NCI-H1092 (cell line): ENCODE measurements at places on chromosomes 1 and 21.

- no peak for DNase-seq
Measured at GRCh38 chr1:92277105-92277723, 21.6 kb downstream of the GLMN start.

DNA sequence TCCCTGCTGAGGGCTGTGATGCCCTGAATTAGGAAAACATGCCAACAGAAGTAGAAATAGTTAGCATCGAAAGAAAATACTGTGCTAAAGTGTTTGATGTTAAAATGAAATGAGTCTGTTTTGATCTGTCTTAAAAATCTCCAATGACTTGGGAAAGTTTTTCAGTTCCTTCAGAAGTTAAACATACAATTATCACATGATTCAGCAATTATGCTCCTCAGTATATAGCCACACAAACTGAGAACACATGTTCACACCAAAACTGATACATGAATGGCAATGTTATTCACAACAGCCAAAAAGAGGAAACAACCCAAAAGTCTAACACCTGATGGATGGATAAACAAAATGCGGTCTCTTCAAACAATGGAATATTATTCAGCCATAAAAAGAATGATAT, 130.6 kb downstream of the PTPN14 start:
- no peak for DNase-seq

DNA sequence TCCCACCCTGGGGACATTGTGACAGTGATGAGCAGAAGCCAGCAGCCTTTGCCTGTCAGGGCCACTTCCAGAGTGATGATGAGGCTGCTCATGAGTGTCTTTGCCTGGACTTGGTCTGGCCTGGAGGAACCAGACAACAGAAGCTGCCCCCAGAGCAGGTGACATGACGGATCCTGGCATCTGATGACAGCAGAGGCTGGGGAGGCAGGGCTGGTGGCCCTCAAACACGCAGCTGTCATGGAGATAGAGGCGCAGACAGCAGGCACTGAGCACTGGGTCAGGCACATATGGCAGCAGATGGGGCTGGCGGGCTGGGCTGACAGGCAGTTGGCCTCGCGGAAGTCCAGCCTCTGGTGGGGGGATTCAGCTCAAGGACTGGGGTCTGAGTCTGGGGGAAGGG, 66.4 kb upstream of the STUM start:
- no peak for DNase-seq

GRCh38 chr1:60126723-60127122, 53.2 kb upstream of the C1orf87 start:
- DNase-seq = no peak

DNA sequence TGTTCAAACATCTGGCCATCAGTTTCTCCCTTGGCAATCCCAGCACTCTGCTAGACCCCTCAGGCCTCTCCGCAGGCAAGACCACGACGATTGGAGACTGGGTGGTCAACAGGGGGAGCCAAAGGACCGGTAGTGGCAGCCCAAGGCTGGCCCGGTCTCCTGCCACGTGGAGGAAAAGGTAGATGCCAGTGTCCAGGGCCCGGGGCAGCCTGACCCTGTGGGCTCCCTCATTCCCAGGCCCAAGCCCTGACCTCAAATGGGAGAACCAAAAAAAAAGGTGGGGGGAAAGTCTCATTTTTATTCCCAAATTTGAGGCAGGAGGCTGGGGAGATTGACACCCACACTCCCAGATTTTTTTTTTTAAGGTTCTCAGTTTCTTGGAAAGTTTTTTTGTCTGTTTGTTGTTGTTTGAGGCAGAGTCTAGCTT, 24.8 kb downstream of the S100A6 start:
- peak; percentile 73 for DNase-seq

DNA sequence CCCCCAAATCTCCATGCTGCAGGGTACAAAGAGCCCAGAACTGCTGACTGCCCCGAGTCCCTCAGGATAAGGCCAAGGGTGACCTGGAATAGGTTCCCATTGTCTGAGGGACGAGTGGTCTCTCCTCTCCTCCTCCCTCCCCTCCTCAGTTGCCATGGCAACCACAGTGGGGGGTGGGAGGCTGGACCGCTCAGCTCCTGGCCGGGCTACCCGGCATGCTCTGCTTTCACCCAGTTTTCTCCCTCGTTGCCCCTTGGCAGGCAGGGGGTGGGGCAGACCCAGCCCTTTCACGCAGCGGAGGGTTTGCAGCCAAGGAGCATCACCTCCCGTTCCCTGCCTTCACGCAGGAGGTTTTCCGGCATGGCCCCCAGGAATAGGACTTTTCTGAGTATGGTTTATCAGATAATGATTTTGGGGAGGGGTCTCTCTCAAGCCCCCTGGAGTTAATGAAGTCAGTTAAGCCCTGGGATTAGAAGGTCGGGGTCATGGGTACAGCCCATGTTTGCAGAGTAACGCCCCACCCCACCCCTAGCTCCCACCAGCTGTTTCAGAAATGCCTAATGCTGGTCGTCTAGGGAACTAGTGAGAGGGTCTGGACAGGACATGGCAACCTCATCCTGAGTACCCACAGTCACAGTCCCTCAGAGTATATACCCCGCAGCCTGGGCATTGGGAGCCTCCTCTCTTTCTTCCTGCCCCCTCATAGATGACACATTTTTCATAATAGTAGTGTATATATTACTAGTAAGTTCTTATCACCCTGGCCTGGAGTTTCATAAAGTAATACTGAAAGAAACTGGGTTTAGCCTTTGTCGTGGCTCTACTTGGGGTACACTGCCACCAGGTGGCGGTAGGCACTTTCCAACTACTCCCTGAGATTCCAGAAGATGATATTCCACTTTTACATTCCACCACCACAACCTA, 20.7 kb downstream of the C1QB start:
- peak; percentile 38 for DNase-seq

DNA sequence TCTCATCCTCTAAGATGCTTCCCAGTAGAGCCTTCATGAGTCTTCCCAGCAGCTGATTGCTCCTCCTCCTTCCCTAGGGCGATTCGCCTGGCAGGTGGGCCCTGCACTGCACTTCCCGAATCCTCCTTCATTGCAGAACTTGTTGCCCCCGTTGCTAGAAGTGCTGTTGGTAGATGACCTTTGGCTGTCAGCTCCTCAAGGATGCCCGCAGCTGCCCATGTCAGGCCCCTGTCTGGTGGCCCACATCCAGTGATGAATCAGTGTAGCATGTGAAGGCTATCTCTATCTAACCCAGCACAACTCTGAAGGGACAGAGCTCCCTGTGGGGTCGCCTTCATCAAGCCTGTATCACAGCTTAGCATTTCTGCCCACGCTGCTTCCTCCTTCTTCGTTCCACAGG, 52.1 kb upstream of the F3 start:
- DNase-seq = no peak

- DNase-seq = no peak
Measured at GRCh38 chr1:52473039-52473438, 68.6 kb downstream of the PRPF38A start.

DNA sequence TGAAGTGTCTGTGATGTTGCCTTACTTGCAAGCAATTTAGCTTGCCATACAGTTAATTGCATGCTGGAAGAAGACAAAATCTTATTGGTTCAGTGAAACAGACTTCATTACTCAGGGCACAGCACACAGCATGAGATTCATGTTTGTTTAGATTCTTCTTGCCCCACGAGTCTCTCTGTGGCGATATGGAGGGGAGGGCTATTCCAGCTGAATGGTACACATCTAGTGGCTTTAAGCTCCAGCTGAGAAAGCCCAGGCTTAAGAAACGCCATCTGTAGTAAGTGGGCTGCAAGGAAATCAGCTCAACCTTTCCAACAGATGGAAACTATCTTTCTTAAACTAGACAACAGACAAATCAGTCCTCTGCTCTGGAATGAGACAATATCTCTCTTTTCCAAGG, 1022.0 kb downstream of the NCAM2 start:
- no peak for DNase-seq

DNA sequence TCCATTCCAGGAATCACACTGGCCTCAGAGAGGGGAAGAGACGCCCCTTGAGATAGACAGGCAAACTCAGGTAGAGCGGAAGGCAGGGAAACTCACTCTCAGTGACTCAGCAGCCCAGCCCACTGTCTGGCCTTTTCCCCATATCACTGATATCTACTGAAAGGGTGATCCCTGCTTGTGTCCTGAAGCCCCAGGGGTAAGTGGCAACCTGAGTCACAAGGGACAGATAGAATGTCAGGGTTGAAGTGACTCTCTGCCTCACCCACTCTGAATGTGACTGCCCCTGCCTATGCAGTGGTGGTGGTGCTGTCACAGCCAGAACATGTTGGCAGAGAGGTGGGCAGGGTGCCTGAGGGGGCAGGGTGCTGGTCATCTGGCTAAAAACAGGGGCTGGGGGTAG, 157.5 kb upstream of the FGGY start:
- no peak for DNase-seq

- DNase-seq = no peak
Measured at GRCh38 chr1:61782771-61783170, 40.5 kb downstream of the PATJ start.

GRCh38 chr1:183219616-183220009, 33.5 kb downstream of the LAMC2 start:
- no peak for DNase-seq

DNA sequence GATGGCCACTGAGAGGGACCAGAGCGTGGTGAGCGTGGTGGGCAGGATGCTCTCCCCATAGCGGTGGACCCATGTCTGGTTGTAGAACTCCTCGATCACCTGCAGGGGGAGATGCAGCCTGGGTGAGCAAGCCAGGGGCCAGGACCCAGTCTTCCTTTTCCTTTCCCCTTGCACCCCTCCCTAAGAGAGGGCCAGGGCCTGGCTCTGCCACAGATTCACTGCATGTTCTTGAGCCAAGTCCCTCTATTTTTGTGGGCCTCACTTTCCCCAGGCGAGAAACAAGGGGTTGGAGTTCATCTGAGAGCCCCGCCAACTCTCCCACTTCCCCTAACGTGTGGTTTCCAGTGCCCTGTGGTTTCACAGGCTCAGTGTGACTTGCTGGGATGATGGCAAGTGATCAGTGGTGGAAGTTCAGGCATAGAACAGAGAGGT, 27.5 kb downstream of the SLC2A1 start:
- no peak for DNase-seq

- DNase-seq = no peak
Measured at GRCh38 chr1:168405906-168406549, 125.4 kb downstream of the TBX19 start.

- DNase-seq = no peak
Measured at GRCh38 chr1:35558374-35559316, 1.0 kb downstream of the NCDN start.

DNA sequence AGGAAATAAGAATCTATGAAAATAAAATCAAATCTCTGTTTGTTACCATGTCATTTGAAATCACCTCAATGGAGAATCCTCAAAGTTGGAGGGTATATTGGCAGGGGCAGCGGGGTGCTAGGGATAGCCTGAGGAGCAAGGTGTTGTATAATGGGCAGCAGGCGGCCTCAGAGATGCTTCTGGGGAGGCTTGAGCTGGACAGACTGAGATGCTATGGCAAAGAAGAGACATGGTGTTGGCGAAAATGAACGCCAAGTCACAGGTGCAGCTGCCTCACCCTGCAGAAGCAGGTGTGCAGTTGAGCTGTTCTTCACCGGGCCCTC, 3.1 kb upstream of the SLC1A7 start:
- DNase-seq = no peak

GRCh38 chr1:179807691-179808485, 64.8 kb downstream of the FAM163A start:
- DNase-seq = no peak

DNA sequence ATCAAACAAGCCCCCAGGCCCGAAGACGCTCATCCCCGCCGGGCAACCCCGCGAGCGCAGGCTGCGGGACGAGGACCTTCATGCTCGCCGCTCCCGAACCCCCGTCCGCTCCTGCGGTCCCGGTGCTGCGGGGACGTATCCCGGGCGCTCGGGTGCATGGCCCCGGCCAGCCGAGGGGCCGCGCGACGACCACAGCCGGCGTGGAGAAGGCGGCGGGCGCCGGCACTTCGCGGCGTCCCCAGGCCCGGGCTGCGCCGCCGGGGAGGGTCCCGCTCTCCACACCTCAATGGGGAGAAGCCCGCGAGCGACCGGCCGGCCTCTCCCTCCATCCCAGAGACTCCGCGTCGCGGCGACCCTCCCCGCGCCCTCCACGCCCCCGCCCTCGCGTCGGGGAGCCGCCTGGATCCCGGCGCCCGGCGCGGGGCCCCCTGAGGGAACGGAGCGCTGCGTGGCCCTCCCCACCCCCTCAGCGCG, 401 bp downstream of the ERRFI1 start:
- DNase-seq = no peak

DNA sequence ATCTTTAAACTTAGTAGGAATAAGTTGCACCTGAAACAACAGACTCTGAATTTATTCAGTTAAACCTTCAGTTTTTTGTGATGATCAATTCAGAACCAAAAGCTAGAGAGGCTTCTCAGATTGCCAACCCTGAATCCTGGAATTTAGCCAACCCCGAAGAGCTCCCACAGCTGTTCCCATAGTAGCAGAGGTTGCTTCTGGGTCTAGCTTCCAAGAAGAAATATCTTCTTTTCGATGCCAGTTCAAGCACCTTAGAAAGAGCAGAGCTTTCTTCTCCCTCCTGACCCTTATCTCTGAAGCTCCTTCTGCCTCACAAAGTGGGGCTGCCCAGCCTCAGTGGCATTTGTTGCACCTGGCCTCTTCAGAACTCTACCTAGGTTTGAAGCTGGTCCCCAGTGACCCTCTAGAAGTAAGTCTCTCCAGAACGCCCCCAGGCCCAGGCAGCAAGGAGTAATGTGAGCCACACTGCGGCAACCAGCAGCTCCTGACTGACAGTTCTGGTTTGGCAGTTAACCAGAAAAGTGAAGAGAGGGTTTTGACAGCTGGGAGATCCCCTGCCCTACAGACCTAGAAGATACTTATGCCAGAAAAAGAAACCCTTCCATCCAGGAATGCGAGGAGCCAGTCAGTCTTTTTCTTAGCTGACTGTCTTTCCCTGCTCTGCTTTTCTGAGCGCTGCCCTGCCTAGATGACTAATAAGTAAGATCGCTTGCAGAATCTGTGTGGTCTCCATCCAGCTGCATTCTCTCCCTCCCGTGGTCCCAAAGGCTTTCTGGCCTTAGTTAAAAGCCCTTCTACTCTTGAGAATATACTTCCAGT, 165.9 kb downstream of the ADGRL4 start:
- no peak for DNase-seq
